NCI-H2081 (cell line): ENCODE measurements at places on chromosomes 1 and 21.

- DNase-seq, result no peak
Observed at GRCh38 chr1:205472737-205473441, 17.0 kb upstream of the BLACAT1 start.

DNA sequence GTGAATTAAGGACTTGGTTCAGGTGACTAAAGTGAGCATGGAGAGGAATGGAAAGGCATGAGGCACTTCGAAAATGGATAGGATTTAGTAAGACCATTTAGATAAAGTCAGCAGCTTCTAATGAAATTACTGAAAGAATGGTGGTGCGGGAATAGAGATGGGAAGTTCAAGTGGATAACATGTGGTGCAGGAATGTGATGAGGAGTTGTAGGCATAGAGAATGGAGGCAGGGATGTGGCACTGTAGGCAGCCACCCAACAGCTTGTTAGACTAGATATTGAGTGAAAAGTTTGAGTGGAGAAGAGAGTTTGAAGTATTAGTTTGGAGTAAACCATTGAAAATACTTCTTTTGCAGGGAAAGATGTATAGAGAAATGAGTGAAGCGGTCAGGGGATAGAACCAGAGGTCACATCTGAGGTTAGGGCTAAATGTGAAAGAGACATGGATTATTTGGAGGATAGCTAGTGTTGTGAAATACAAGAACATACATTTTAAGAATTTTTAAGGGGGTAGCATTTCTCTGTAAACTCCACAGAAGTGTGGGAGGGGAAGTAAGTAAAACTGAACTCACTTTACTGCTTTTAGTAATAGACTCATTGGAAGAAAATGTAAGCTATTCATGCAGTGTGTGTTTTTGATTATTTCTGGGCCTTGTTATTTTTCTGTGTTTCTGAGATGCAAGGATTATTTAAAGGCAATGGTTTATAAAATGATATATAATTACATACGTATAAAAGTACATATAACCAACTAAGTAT lies 46.2 kb downstream of the DYRK1A start:
- no peak for DNase-seq

GRCh38 chr1:109773900-109774485 lies 10.3 kb upstream of the EPS8L3 start:
- no peak for DNase-seq

DNA sequence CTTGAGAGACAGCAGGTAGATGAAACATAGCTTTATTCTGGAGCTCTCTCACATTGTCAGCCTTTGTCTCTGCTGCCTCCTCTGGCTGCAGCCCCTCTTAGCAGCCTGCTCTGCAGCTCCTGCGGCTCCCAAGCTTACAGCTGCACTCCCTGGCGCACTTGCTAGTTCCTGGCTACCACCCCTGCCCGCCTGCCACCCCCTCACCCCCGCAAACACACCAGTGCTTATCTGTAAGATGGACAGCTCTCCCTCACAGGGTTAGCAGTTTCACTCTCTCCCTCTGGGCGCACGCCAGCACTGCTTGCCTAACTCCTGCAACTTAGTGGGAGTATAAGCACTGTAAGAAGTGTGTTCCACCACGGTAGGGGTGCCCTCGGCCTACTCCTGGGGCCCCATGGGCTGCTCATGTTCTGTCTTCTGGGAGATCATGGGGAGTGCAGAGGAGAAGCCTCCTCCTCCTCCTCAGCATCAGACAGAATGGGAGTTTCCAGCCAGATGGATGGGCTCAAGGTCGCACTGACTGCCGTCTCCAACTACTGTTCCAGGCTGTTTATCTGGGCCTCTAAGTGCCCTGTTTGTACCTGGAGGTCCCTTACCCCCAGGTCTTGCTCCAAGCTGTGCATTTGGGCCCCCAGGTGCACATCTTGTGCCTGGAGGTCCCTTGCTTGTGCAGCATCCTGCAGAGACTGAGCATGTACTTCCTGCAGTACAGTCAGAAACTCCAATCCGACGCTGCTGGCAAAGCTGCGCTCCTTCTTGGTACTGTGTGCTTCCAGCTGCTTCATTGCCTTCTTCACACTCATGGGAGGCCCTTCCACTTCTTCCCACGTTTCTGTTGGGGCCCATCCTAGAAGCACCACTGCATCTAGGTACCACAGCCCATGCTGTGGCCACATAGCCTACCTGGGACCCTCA lies 1388.1 kb downstream of the AMY1C start:
- DNase-seq, result no peak

- no peak for DNase-seq
Observed at GRCh38 chr1:38613996-38614395, 245.6 kb downstream of the RRAGC start.

GRCh38 chr1:173856903-173857302 lies 10.9 kb downstream of the GAS5 start:
- no peak for DNase-seq

DNA sequence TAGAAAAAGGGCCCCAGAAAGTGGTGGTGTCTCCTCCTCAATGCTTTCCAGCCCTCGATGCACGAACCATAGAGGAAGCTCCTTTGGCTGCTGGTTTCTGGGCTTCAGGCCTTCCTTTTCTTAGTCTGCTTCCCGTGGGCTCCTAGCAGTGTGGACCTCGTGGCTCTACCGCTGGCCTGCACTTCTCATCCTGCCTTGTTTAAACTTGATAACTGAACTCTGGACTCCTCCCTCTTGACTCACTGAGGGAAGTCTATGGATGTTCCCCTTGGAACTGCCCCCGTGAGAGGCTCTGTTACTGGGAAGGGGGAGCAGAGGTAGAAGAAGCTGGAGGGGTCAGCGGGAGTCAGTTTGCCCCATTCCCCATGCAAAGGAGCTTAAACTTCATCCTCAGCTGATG lies 75.3 kb upstream of the WDR26 start:
- DNase-seq, result no peak

DNA sequence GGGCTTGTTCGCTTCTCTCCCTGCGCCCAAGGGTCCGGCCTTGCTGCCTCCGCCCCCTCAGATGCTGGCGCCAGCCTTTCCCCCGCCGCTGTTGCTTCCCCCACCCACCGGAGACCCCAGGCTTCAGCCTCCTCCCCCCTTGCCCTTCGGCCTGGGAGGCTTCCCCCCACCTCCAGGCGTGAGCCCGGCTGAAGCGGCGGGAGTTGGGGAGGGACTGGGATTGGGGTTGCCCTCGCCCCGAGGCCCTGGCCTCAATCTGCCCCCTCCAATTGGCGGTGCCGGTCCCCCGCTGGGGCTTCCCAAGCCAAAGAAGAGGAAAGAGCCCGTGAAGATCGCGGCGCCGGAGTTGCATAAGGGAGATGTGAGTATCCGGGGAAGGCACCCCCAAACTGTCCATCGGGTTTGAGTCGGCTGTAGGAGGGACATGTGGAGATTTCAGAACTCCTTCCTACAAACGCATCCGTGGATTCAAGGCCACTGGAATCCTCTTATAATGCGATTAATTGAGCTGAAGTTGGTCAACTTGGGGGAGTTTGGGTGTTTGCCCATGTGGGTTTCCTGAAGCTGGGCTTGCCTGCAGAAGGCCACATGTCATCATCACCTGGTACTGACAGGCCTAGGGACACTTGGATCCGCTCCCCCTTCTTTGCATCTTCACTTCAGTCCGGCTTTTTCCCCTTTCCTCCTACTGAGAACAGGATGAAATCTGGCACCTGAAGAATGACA lies 707 bp downstream of the PRCC start:
- peak; percentile 58 for DNase-seq

DNA sequence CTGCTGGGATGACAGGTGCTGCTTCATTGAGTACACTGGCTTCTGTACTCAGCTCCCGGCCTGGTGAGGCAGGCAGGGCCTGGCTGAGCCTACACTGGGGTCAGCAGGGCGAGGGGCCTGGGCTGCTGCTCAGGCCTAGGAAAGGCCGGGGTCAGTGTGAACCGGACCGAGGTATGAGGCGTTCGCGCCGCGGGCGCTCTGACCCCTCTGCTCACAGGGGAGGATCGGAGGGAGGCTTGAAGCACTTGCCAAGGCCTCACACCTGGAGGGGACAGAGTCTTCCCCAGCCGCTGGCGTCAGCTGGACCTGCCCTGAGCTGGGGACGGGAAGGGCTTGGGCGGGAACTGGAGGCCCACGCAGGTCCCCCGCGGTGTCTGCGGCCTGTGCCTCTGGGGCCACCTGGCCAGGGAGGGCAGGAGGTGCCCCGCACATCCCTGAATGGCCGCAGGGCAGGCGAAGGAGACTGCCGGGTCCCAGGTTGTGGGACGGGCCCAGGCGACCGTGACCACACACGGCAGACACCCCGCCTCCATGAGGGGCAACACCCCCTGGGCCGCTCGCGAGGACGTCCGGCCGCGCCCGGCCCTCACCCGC lies 466 bp downstream of the PEX10 start:
- no peak for DNase-seq

- no peak for DNase-seq
Observed at GRCh38 chr1:54970901-54971300, 9.5 kb upstream of the TMEM61 start.

DNA sequence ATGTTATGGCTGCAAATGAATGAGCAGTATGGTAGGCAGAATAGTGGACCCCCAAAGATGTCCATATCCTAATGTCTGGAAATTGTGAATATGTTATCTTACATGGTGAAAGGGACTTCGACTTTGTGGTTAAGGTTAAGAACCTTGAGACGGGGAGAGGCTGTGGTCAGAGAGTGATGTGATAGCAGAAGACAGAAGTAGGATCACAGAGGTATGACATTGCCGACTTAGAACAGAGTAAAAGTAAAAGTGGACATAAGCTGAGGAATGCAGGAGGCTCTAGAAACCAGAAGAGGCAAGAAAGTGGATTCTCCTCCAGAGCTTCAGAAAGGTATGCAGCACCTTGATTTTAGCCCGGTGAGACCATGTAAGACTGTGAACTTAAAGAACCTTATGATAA lies 74.6 kb downstream of the CTH start:
- no peak for DNase-seq

GRCh38 chr1:108664481-108664880 lies 3.6 kb upstream of the HENMT1 start:
- DNase-seq, result no peak

GRCh38 chr1:19353596-19353995 lies 41.5 kb downstream of the SLC66A1 start:
- DNase-seq, result peak; percentile 54

DNA sequence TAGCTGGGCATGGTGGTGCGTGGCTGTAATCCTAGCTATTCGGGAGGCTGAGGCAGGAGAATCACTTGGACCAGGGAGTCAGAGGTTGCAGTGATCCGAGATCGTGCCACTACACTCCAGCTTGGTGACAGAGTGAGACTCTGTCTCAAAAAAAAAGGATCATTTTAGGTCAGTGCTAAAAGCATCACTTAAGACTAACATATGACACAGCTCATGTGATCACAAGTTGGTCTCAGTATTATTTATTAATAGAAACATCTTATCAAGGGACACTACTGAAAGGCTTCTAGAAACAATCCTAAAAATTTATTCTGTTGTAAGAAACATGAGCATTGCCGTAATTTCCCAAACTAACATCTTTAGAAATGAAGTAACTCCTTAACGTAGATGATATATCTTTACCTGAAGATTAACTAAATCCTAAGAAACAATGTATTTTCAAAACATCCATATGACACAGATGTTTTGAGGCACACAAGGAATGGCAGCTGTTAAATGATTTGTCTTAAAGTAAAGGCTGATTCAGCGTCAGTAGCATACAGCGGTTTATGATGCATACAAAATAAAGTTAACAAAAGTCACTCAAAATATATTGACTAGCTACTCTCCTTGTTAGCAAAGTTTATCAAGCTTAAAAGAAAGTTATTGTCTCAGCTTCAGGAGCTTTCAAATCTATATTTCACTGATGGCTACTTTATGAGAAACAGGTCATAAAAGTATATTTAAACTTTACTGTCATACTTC lies 2.6 kb downstream of the NIBAN1 start:
- no peak for DNase-seq

DNA sequence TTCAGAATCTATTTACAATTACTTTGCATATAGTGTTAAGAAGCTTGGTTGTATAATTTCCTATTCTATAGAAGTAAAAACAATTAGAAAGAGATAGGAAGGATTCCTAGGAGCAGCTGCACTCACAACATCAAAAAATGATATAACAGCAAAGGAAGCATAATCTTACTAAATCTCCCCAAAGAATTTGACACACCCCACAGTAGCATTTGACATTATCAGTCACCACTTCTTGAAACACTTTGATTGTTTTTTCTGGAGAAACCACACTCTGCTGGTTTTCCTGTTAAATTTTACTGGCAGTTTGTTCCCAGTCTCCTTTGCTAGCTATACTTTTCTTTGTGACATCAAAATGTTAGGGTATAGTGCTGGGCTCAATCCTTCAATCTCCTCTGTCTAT lies 100.8 kb upstream of the KIAA1614 start:
- DNase-seq, result no peak

DNA sequence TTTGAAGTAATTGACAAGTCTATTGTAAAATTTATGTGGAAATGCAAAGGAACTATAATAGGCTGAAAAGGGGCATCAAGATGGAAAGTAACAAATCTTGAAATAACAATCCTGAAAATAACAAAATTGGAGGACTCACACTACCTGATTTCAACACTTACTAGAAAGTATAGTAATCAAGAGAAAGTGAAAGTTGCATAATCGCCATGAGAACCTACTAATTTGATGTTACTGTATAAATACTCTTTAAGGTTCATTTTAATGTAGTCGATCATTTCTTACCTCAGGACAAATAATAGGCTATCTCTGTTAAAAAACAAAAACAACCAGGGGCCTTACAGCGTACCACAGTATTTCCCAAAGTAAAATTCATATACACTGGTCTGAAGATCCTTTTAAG lies 71.7 kb downstream of the EDEM3 start:
- no peak for DNase-seq

GRCh38 chr1:3785456-3786157 lies 10.7 kb downstream of the LRRC47 start:
- no peak for DNase-seq

- no peak for DNase-seq
Observed at GRCh38 chr21:33189824-33190223, 39.9 kb upstream of the IFNAR2 start.

DNA sequence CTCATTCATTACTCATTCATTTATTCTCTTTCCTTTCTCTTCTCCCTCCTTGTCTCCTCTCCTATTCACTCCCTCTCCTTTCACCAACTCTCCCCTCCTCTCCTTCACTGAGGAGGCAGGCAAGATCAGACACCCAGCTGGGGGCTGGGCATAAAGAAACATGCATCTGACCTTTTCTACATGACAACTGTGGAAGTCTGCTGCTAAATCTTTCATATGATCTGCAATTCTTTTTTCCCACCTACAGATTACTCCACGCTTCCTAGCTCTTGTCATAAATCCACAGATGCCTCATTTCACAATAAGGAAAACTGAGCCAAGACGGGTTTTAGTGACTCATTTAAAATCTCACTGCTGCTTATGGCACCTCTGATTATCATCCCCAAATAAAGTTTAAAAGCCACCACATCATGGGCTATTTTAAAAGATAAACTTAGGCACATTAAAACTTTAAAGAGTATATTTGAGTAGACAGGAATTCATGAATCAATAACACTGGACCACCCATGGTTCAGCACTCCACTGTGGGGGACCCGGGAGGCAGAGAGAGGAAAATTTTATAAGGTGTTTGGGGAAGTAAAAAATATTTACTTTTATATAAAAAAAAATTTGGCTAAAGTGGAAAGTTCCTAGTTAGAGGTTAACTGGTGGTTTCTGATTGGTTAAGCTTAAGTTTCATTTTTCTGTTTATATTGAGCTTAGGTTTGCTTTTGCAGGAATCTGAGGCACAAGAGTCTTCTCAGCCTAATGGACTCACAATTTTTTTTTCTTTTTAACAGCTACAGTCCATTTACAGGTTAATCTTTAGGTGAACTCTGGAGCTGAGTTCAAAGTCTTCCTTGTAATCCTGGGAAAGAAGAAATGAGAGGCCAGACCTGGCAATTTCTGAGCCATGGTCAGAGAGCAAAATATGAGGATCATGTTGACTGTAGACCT lies 55.8 kb upstream of the DNAH14 start:
- no peak for DNase-seq
